ENCODE measurements at places on chromosomes 5 and 9.

GRCh38 chr9:104836767-104837166, 72.8 kb downstream of the NIPSNAP3B start:
- no peak for DNase-seq

DNA sequence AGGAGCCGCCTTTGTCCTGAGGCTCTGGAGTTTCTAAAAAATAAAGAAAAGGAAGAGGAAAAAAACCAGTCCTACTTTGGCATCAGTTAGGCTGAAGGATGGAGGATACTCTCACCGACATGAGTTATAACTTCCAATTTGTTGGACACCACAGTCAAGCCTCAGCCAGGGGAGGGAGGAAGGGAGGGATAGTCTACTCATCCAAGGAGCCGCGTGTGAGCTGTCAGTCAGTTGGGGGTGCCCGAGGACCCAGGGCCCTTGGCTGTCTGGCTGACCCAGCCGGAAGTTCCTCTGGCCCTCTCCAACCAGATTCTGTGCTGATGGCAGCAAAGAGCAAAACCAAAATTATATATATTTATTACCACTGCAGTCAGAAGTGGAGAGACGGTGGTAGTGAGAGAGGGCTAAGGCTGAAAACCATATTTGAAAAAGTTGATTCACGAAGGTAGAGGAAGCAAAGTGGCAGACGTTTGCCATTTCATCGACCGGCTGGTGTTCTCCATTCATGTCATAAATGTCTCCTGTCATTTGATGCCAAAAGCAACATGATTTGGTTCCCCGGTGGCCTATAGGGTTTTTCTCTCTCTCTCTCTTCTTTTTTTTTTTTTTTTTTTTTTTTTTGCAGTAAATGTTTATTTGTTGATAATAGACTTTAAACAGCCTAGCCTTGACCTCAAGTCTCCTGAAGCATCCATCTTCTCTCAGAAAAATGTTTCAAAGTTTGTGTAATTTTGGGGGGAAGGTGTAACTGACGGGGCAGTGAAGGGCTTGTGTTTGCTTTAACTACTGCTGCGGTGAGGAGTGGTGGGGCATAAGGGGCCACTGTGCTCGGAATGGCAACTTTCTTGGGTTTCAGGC, 7.6 kb downstream of the LMX1B start:
- no peak for DNase-seq

DNA sequence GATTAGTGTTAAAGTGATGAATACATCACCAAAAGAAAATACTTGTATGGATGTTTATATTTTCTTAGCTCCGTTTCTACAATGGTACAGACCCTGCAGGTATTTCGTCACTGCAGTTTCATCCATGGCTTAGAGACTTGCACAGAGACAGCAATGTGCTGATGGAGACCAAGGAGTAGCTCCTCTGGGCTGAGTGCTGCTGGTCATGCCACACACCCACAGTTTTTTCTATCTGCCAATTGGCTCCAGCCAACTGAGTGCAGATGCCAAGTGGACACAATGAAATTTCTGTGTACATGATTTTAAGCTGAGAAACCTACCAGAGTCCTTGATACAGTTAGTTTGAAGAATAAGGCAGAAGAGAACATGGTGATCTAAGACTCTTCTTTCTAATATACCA, 145.9 kb upstream of the ADCY2 start:
- DNase-seq, result no peak

- DNase-seq, result no peak
Measured at GRCh38 chr5:169808118-169808581, 171.1 kb downstream of the DOCK2 start.

DNA sequence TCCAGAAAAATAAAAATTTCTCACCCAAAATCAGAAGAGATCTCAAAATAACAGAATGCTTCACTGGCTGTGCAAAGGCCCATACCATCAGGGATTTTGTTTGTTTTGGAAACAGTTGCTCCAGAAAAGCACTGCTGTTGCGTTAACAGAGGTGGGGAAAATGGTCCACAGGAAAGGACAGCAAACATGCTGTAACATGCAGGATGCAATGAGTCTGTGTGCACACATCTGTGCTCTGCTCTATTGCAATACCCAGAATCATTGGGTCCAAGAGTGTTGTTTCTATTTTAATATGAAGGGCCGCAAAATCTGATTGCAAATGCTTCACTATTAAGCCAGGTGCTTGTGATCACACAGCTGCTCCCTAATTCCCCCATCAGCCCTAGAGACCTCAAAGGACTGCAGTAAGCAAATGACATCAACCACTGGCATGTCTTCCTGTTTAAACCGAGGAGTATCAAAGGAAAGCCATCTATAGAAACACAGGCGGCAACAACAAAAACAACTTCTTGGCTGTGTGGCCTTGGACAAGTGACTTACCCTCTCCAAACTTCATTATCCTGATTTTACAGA, 141.0 kb downstream of the DCP2 start:
- no peak for DNase-seq

GRCh38 chr5:88825584-88826315, 57.2 kb downstream of the MEF2C start:
- DNase-seq, result peak; percentile 61

DNA sequence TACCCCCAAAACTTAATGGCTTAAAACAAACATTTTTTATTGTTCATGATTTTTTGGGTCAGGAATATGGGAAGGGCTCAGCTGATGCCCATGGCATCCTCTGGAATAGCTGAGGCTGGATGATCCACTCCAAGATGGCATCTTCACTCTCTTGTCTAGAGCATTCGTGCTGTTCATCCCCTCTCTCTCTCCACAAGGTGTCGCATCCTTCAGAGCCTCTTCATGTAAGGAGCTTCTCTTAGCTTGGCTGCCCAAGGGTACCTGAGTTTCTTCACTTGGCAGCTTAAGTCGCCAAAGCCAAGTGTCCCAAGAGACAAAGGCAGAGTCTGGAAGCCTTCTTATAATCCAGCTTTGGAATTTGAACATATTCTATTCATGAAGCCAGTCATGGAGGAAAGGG, 294.7 kb downstream of the CHSY3 start:
- no peak for DNase-seq

DNA sequence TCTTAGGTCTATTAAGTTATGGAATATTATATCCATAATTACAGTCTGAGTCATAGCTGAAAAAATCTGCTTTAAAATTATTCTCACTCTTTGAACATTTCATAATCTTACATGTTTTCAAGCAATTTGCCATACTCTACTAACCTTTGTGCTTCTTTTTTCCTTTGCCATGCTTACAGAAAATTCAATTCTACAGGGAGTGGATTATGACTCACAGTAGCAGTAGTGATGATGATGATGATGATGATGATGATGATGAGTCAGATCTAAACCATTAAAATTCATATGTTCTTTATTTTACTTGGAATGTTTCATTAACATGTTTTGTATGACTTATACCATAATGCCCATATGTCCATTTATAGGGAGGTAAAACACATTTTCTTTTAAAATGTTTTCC, 207.1 kb downstream of the VPS13A start:
- no peak for DNase-seq

- DNase-seq, result peak; percentile 75
Measured at GRCh38 chr5:175692996-175693710, 35.3 kb downstream of the HRH2 start.

GRCh38 chr5:159441441-159441840, 111.2 kb upstream of the IL12B start:
- DNase-seq, result no peak

- DNase-seq, result no peak
Measured at GRCh38 chr9:130078547-130078946, 24.8 kb downstream of the GPR107 start.

DNA sequence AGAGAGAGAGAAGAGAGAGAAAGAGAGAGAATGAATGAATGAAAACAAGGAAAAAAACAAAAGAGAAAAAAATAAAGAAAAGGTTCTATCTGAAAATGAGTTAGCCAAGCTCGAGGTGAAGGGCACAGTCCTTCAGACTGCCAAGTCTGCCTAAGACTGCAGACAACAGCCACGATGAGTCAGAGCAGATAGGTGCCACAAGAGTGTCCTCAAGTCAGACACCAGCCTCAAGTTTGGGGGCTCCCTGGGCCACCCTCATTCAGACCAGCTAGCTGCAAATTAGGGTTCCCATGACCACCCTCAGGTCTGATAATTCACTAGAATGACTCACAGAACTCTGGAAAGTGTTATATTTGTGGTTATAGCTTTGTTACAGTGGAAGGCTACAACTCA, 13.9 kb upstream of the HABP4 start:
- no peak for DNase-seq

DNA sequence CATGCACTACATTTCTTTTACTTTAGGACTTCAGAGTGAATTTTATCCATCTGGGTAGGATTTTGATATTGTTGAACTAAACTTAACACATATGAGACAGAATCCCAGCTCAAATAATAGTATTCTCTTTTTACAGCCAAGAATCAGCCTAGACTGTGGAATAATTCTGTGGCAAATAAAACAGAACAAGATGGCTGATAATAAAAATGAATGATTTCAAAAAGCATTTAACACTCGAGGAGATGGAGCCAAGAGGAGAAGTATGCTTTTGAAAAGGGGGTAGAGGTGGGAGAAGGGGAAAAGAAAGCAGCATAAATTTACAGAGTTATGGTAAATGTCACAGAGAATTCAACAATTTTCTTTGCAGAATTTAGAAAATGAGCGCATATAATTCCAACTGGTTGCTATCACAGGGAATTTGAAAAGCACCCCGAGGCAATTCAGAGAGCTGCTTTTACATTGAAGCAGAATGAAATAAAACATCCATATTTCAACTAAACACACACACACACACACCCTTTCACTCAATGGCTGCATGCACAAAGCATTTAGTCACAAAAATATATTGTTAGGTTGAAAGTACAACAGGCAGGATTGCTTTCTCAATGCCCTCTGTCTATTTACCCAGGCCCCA, 60.2 kb upstream of the DMAC1 start:
- DNase-seq, result no peak

DNA sequence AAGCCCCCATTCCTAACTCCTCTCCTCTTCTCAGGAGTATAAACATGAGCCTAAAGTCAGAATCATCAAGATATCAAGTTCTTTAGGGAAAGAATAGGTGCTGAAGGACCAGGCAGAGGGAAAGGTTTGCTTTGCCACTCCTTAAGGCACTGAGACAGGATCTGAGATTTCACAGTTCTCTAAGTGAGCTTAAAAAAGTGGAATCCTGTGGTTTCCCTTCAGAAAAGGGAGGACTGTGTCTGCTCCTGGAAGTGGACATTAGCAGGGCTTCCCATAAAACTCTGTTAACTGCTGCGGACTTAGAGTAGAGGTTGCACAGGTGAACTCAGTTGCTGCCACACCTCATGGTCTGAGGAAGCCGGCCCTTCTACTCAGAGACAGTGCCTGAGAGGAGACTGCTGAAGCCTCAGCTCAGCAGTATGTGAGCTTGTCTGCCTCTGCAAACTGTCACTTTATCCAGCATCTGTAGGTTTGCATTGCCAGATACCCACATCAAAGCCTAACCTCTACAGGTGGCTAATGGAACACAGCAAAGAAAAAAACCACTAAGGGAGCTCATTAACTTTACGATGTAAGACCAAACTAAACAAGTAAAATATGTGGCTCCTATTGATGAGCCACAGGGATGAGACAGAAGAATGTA, 42.9 kb downstream of the RIC1 start:
- no peak for DNase-seq

DNA sequence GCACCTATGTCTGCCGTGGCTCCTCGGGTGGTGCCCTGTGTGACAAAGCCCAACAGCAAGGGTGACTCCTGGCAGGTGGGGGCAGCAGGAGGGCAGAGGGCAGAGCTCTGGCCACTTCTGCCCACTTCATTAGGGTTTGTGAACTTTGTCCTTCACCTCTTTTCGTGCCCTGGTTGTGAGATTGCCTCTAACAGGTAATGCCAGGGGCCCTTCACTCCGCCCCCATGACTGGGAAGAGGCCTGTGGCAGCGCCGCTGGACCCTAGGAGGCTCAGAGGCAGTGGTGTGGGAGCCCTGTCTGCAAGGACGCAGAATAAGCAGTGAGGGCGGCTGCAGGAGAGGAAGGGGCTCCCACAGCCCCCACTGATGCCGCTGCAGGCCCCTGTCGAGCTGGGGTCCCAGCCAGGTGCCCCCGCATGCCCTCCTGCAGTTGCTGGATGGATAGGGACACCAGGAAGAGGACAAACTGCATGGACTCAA, 108.7 kb upstream of the LMX1B start:
- no peak for DNase-seq

- DNase-seq, result no peak
Measured at GRCh38 chr5:80569086-80569960, 757 bp downstream of the ANKRD34B start.

GRCh38 chr9:100499866-100500265, 26.9 kb downstream of the TMEFF1 start:
- no peak for DNase-seq

- peak; percentile 57 for DNase-seq
Measured at GRCh38 chr5:179623906-179624741, 653 bp upstream of the HNRNPH1 start.

DNA sequence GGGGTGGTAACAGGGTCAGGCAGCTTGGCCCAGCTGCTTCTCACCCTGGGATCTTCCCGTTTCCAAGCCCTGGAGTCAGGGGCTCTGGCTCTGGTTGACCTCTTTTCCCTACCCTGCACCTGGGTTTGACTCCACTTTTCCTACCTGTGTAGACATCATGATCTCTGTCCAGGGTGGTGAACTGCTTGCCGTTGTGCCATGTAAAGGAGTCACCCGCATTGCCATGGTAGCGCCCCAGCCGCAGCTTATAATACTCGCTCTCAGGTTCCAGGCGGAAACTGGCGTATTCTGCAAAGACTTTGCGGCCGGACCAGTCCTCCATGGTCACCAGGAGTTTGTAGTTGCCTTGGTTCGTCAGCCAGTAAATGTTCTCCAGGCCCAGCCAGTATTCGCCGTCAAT, 30.9 kb downstream of the ANGPTL2 start:
- DNase-seq, result no peak

- DNase-seq, result no peak
Measured at GRCh38 chr5:127410959-127411358, 106.5 kb upstream of the PRRC1 start.

- no peak for DNase-seq
Measured at GRCh38 chr5:146667633-146668272, 151.8 kb upstream of the GPR151 start.

DNA sequence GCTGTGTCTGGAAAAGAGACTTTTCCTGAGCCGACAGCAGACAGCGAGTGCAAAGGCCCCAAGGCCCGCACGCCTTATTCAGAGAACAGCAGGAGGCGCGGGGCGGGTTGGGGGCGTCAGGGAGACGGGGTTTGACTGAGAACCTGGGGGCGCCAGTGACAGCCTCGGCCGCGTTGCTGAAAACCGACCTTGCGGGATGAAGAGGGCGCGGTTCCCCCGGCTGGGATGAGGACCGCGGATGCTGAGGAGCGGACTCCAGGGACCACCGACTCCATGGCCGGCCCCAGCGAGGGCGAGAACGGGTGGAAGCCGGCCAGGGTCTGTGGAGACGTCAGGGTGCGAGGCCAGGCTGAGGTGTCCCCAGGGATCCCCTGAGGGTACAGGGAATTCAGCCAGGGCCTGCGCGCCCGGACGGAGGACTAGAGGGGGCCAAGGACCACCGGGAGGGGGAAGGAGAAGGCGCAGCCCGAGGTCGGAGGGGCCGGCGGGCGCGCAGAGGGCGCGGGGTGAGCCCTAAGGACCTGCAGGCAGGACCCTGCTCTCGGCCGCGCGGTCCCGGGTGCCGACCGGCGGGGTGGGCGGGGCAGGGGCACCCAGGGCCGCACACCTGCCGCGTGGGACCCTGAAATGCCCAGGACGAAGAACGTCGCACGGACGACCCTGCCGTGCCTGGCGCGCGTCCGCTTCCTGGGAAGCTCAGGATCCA, 837 bp upstream of the AHRR start:
- no peak for DNase-seq

Measured in inflammatory macrophage (primary cell).